Activated CD4-positive, CD25-positive, alpha-beta regulatory T cell treated with anti-CD3 and anti-CD28 coated beads, Interleukin-2, amount 50 U/mL, for 72 hours (primary cell): ENCODE measurements at places on chromosomes 3 and 15.

- DNase-seq: no peak
These were observed 53.2 kb downstream of the LIPC start for GRCh38 chr15:58484791-58485600.

- DNase-seq: no peak
These were observed 1.7 kb downstream of the PKM start for GRCh38 chr15:72229076-72229946.

- DNase-seq: peak; percentile 94
These were observed at the start of gene VIPR1 for GRCh38 chr3:42502429-42503250. Gene VIPR1, plus strand, starts transcription at chr3:42502643. Its CDS starts 93 bp downstream, at chr3:42502736.

DNA sequence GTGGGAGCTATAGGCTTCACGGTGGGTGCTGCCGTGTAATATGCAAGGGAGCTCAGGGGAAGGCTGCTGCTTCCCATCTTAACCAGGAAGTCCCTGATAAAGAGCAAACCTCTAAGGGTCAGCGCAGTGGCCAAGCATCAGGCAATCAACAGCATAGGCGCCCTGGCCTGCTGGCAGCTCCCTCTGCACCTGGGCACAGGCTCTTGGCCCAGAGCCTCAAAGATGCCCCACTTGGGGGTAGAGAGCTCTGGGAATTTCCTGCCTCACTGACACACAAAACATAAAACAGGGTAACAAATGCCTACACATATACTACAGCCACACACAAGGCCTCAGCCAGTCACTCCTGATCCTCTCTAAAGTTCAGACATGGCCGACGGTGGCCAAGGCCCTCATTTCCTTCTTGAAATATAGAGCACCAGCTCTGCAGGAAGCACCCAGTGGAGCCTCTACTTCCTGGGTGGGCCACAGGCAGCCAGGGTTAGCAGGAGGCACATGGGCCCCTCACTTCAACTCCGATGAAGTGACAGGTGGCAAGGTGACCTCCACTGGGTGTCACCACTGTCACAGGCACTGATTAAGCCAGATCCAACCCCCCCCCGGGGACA, 20.5 kb downstream of the SLC41A3 start:
- DNase-seq: no peak

GRCh38 chr3:52752045-52752660, 18.6 kb downstream of the NEK4 start:
- no peak for DNase-seq
